ENCODE measurements at places on chromosomes 12 and 14.

GRCh38 chr12:24200010-24200409, 250.5 kb upstream of the SOX5 start:
- DNase-seq: no peak

GRCh38 chr14:65661865-65662264, 249.3 kb downstream of the FUT8 start:
- no peak for DNase-seq

DNA sequence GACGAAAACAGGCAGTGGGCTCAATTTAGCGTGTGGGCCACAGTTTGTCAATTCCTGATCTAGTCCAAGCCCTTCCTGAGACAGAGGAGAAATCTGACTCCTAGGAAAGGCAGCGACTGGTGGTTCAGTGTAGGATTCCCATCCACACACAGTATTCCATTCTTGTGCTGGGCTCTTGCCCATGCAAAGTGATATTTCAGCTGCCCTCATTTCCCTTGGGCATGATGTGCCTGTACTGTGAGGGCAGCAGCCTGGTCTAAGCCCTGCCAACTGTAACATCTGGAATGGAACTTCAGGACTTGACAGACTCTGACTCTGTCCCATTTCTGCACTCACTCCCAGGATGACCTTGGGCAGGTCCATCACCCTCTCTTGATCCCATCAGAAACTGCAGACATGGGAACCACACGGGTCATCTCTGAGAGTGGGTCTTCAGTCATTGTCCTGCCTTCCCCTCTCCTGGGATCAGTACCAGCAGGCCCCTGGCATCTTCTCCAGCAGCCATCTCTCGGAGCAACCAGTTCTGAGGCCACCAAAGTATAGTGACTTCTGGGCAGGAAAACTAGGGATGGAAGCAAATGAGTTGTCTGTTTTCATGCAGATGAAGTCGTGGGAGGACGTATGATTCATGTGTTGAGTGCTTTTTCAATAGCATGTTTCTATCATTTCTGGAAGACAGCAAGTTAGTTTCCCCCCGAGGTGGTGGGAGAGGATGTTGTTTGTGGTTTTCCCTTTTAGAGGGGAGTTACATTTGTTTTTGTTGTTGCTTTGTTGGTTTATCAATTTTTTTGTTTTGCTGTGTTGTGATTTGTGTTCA, 54.2 kb upstream of the BCL2L14 start:
- no peak for DNase-seq

- DNase-seq: no peak
These were observed 472.8 kb upstream of the PRICKLE1 start for GRCh38 chr12:43062201-43062895.

- no peak for DNase-seq
These were observed 2.2 kb downstream of the TBPL2 start for GRCh38 chr14:55438066-55438683.

DNA sequence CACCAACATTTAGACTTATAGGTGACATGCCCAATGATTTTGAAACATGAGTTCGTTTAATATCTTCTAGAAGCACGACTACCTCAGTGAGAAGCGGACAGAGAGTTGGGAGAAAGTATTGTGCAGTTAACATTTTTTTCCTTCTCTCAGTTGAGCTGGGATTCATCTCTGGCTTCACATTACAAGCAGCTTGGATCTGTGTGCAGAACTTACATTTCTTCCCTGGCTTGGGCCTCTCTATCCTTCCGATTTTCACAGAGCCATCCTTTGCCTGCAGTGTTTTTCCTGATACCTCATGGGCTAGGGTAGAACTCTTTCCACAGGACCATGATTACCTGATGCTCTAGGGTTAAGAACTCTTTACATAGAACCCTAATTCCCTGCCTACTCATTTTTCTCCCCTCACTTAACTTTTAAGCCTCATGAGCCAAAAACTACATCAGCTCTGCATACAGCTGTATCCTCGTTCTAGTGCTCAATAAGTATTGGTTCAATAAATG, 86.5 kb downstream of the FLRT2 start:
- DNase-seq: no peak

GRCh38 chr14:92785667-92786426, 8.3 kb upstream of the GOLGA5 start:
- no peak for DNase-seq
